ENCODE measurements at places on chromosomes 7 and 10. TPM values are rescaled to one million over a fixed set of nuclear protein-coding genes. Genes with fewer than 3 reads are reported as not detected.

ZPBP gene
- not detected for total RNA-seq

CRYGN gene
- total RNA-seq, result not detected

GDF2 gene
- not detected for total RNA-seq

CPA4 gene
- 25.9 TPM for total RNA-seq

KIF11 gene
- total RNA-seq, result 37.7 TPM

DNA sequence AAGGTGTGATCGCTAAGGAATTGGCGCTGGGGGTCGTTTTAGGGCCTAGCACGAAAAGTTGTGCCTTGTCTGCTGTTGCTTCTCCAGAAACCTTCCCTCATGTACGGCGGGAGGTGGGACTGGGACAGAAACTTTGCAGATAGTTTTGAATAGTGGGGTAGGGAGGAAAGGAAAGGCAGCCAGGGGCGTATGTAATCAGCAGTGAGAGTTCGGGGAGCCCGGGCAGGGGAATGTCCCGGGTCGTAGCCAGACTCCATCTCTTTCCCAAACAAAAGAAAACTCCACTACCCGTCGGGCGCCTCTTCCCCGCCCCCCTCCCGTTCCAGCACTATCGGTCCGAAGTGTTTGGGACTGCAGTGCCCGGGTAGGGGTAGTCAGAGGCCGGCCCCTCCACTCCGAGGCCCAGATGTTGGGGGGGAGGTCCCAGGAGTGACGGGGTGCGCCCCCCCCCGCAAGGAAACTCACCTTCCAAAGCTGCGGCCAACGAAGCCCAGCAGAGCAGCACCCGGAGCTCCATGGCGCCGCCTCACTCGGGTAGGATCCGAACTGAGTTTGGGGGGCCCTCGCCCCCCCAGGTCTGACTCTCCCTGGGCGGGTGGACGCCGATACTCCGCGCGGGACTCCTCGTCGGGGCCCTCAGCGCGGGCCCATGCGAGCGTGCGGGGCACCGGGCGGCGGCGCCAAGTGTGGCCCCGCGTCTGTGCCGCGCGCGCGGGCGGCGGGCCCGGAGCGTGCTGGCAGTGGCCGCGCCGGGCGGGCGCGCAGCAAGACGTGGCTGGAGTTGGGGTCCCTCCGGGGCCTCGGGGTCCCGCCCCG is 601 bp downstream of the EPHB4 start:
- DNase-seq, result no peak

DNA sequence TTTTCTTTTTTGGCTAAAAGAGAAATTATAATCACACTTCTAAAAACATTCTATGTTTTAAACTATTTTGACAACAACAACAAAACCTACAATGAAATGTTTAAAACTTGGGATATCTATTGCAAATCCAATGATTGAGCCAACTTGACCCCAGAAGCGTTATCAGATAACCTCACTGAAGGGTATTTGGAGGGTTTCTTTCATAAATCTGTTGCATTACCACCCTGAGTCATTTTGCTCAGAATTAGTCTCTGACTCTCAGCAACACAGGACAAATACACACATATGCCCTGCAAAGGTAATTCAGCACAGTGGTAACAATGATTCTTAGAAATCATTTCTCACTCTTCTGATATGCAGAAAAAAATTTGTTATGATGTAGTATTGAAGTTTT is 2.3 kb upstream of the COL1A2 start:
- DNase-seq, result peak; percentile 27

GRCh38 chr10:6342096-6342685 is 139.5 kb downstream of the PFKFB3 start:
- DNase-seq, result no peak

GRCh38 chr7:127392182-127392565 is 334 bp downstream of the ZNF800 start:
- no peak for DNase-seq

GRCh38 chr7:80774843-80775242 is 136.4 kb downstream of the CD36 start:
- DNase-seq, result no peak

GRCh38 chr10:5435328-5435727 is 23.0 kb downstream of the NET1 start:
- DNase-seq, result no peak

GRCh38 chr10:118173296-118173695 is 126.6 kb upstream of the RAB11FIP2 start:
- no peak for DNase-seq

- no peak for DNase-seq
Measured at GRCh38 chr10:125523347-125523746, 159.6 kb downstream of the TEX36 start.

DNA sequence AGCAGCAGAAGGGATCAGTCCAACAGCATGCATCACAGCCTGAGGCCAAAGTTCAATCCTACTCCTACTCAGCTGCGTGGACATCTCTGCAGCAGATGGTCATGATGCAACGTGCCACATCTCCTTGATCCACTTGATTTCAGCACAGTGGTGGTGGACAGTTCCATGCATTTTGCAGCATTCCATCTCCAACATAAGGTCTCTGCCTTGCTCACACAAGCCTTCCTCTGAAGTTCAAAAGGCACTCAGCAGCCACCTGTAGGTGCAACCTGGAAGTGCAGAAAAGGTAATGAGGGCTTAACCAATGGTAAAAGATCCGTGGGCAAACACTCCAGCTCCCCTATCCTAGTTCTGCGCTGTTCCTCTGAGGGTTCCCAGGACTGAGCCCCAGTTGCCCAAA is 57.5 kb upstream of the CHCHD3 start:
- peak; percentile 40 for DNase-seq

GRCh38 chr7:41882745-41883420 is 180.0 kb upstream of the INHBA start:
- no peak for DNase-seq

- no peak for DNase-seq
Measured at GRCh38 chr10:42950606-42951485, 126.0 kb upstream of the RET start.

Measured in HT1080 (cell line).